ENCODE measurements at places on chromosomes 3 and 15.

DNA sequence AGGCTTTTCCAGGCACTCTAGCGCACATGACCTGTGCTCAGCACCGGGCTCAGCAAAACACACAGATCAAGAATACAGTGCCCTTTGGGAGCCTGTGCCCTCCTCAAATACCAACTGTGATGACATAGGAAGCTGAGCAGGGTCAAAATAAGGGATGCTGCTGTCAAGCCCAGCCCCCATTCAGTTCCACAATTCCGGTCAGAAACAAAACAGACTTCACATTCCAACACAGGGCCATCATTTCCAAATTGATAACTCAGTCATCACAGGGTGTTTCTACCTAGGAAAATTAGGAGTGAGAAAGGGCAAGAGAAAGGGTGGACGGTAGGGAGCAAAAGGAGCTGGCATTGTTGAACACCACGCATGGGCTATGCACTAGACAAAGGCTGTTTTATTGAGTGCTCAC lies 158.4 kb upstream of the CCDC54 start:
- no peak for DNase-seq
- no peak overlapping the region for H3K4me3 ChIP-seq
- H3K27me3 ChIP-seq, result no peaks in the 10 kb centered on the region
- no peaks in the 10 kb centered on the region for H3K36me3 ChIP-seq
- no peak overlapping the region for H3K27ac ChIP-seq

DNA sequence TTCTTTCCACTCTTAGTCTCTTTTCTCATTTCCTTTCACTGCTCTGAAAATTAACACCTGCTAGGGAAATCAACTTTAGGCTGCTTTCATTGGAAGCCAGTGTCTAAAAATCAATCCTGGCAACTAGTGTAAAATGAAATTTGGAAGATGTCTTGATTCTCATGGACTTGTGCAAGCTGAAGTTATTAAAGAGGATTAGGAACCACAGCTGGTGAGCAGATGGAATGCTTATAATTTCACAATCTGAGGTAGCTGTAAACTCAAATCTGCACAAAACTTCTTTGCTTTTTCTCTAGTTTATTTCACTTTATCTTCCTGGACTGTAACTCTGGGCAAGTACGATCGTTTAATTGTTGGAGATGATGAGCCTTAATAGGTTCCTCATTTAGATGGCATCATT lies 175.6 kb downstream of the GHSR start:
- H3K27ac ChIP-seq, result peak overlapping the region; percentile 48
- H3K4me3 ChIP-seq, result no peak overlapping the region
- no peaks in the 10 kb centered on the region for H3K27me3 ChIP-seq
- H3K36me3 ChIP-seq, result no peaks in the 10 kb centered on the region
- H3K4me1 ChIP-seq, result peaks cover 9% of the 10 kb centered on the region

GRCh38 chr3:170864525-170865208 lies 5.3 kb downstream of the RPL22L1 start:
- no peaks in the 10 kb centered on the region for H3K4me1 ChIP-seq
- no peak overlapping the region for H3K4me3 ChIP-seq
- H3K27me3 ChIP-seq, result no peaks in the 10 kb centered on the region
- H3K27ac ChIP-seq, result no peak overlapping the region

DNA sequence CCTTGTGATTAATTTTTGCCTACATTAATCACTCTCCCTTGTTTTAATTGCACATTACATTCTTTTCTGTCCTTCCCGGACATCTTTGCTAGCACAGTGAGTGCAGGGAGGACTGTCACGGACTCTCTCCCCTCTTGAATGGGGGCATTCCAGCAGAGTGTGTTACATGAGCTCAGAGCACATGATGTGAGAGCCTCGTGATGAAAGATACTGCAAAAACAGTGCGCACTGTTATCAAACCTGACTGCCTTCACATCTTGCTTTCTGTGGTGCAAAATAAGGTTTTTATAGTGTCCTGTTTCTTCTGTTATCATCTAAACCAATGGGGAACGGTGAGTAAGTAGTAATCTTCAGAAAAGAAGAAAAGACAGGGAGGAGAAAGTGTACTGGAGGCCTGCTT lies 167.5 kb downstream of the PGPEP1L start:
- no peak for DNase-seq
- no peaks in the 10 kb centered on the region for H3K27me3 ChIP-seq
- H3K36me3 ChIP-seq, result no peaks in the 10 kb centered on the region
- no peak overlapping the region for H3K4me3 ChIP-seq
- peaks cover 3% of the 10 kb centered on the region for H3K4me1 ChIP-seq

- no peak overlapping the region for H3K27ac ChIP-seq
- H3K27me3 ChIP-seq, result no peaks in the 10 kb centered on the region
- H3K36me3 ChIP-seq, result no peaks in the 10 kb centered on the region
- H3K4me3 ChIP-seq, result no peak overlapping the region
- no peaks in the 10 kb centered on the region for H3K4me1 ChIP-seq
Measured at GRCh38 chr3:53168175-53168923, 7.3 kb downstream of the PRKCD start.

DNA sequence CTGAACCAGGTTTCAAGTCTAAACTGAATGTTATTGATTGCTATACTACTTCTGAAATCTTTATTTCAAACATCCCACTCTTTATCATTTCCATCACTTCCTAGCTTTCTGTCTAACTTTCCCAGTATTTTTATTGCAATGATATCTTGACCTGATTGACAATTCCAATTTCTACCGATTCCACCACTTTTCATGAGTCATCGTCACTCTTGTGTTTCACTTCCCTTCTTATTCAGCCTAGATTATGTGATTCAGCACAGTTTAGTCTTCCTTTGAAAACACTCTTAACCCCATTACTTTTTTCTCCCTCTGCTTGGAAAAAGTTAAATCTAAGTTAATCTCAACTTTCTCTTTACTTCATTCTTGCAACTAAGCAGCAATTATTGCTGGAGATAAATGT lies 62.6 kb downstream of the SLC7A14 start:
- H3K4me3 ChIP-seq, result no peak overlapping the region
- H3K27ac ChIP-seq, result no peak overlapping the region
- no peaks in the 10 kb centered on the region for H3K4me1 ChIP-seq
- H3K27me3 ChIP-seq, result no peaks in the 10 kb centered on the region

GRCh38 chr15:86556396-86557017 lies 476.8 kb downstream of the AGBL1 start:
- no peak for DNase-seq
- no peaks in the 10 kb centered on the region for H3K4me1 ChIP-seq
- H3K27me3 ChIP-seq, result no peaks in the 10 kb centered on the region
